ENCODE measurements at places on chromosomes 16 and 17. TPM values are rescaled to one million over a fixed set of nuclear protein-coding genes. Genes with fewer than 3 reads are reported as not detected.
A peak's percentile ranks its signal among the peaks of the same experiment; 100 is the strongest.

DNA sequence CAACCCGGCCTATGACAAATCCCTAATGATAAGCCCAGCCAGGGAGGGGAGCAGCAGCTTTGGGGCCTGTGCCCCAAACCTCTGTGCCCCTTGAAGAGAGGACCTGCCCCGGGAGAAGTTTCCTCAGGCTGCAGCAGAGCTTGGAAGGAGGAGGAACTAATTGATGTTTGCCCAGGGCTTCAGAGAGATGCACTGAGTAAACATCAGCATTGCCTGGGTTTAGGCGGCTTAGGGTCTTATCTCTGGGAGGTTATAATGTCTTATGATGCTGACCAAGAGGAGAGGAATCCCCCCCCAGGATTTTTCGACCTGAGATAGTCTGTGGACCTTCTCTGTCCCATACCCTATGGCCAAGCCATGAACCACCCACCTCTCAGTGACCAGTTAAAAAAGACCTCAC is 148.7 kb upstream of the SDK2 start:
- no peak for DNase-seq

GRCh38 chr16:81842564-81843242 is 63.6 kb downstream of the PLCG2 start:
- no peak for DNase-seq

GRCh38 chr16:56738221-56738620 is 8.3 kb downstream of the NUP93 start:
- no peak for DNase-seq

- DNase-seq = no peak
Measured at GRCh38 chr16:13621639-13622038, 298.3 kb upstream of the ERCC4 start.

DNA sequence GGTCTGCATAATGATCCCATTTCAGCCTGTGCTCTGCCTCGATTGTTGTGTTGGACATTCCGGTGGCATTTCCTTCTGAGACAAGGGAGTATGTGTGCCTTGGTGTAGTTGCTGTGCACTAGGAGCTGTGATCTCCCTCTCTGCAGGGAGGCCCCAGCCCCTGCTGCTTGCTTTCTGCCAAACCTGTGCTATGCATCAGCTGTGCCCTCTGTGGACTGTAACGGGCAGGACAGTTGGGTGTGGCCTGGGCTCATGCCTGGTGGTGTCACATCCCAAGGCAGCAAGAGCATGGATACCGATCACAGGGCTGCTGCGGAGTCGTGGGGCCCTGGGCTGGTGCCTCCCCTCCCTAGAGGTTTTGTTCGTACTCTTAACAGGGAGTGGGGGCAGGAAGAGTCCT is 3.8 kb upstream of the JPT2 start:
- DNase-seq = no peak

DNA sequence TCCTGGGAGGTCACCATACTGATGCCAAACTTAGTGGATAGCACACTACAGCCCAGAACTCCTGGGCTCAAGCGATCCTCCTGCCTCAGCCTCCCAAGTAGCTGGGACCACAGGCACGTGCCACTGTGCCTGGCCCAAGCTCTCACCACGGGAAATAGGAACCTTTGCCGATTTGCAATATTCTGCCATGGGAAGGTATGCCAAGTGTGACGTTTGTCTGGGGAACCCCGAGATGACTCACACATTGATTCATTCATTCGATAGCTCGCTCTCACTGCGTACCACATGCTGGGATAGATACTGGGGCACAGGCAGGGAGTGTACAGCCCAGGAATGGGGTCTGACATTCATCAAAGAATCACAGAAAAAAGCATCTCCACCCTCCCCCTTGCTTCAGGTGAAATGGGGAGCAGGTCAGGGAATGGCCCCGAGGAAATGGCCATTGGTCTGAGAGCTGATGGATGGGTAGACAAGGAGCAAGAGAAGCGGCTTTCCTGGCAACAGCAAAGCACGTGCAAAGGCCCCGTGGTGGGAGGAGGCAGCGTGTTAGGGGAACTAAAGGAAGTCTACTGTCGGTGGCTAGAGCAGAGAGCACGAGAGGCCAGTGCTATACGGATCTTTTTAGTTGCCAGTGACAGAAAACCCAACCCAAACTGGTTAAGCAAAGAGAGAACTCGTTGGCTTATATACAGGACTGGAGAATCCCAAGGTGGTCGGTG is 44.1 kb downstream of the DNAH17 start:
- peak; percentile 26 for DNase-seq

- DNase-seq = no peak
Measured at GRCh38 chr17:45996282-45996937, 2.6 kb upstream of the STH start.

GRCh38 chr17:68711858-68712257 is 110.7 kb upstream of the FAM20A start:
- DNase-seq = no peak

- no peak for DNase-seq
Measured at GRCh38 chr17:40063187-40063771, 514 bp downstream of the THRA start.

DNA sequence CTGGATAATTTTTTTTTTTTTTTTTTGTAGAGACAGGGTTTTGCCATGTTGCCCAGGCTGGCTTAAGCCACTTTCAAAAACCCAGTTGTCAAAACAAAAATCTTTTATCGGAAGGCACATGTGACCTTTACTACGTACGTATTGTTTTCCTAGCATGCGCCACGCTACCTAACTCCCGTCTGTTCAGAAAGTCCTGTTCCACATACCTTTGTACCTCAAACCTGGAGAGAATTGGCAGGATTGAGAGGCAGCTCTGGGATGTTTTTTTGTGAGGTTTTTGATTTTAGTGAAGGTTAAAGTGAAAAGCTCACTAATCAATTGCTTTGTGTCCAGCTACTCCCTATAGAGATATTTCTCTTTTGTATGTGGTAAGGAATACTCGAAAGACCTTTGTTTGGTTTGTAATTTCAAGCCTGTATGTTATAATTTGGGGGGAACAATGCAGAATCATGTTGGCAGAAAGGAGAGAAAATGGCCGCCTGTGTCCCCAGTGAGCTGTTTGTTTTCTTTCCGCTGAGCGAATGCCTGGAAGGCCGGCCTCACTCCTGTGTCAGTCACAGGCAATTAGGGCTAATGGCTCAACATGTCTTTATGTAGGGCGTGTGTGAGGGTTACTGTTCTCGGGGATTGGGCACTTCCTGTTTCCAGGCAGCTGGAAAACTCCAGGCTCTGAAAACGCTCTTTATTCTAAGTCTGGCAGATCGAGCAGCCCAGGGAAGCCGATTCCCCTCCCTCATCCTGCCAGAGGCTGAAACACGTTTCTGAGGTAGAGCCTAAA is 60.8 kb upstream of the CLEC18A start:
- DNase-seq = peak; percentile 5

DNA sequence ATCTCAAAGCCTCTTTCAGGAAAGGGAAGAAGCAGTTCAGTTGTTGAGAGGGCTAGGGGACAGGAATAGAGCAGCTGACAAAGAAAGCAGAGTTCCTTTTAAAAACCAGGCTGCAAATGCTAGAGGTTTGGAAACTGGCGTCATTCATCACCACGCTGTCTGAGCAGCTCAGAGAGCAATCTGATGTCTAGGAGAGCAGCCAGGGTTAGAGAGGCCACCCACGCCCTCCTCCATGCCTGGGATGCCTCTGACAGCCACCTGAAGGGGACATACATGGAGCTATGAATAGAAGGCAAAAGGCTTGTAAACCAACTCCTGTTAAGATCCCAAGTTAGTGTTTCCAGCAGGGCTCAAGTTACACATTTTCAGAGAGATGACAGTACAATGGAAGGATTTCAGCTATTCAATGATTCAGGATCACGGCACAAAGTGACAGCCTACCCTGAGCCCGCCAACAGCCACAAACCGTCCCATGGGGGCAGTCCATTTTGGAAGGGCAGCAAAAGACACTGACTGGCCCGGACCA is 12.4 kb downstream of the RAB5C start:
- no peak for DNase-seq

- DNase-seq = no peak
Measured at GRCh38 chr16:88856122-88856827, 472 bp downstream of the GALNS start.

GRCh38 chr17:62791235-62791734 is 16.8 kb downstream of the MARCHF10 start:
- no peak for DNase-seq

- no peak for DNase-seq
Measured at GRCh38 chr17:40072735-40073346, 10.1 kb downstream of the THRA start.

DNA sequence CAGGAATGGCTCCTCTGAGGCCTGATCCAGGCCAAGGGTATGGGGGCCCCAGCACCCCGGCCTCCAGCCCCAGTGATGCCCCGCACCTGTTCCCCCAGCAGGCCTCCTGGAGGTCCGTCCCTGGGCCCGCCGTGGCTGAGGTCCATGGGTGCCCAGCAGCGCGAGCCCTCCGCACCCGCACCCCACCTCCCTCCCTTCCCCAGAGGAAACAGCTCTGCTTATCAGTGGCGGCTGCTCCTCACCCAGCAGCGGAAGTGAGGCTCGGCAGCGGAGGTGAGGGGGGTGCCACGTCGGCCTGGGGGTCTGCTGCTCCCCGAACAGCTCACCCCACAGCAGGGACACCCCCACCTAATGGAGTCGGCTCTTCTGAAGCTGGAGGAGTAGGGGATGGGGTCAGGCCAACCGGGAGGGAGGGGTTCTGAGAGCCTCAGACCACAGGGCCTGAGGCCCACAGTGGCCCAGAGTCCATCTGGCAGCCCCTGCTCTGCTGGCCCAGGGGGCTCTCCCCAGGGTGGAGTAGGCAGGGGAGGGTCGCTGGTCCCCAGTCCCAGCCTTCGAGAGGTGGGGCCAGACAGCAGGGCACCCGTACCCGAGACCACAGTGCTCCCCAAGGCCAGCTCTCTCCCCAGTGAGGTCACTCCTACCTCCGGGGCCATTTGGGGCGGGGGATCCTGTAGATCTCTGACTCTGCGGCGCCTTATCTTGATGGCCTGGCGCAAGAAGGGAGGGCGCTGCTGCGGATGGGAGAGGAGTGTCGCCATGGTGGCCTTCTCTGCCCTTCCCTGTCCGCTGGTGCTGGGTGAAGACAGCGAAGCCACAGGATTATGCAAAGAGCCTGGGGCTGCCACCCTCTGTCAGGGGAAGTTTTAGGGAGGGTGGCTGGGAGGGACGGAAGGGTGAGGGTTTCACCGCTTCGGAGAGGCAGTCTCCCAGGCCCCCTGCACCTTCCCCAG is at the start of gene UNC13D:
UNC13D (minus strand) TSS at position 828 of the 953 bp plus-strand sequence; CDS start at position 761, 67 bp downstream.
- no peak for DNase-seq

DNA sequence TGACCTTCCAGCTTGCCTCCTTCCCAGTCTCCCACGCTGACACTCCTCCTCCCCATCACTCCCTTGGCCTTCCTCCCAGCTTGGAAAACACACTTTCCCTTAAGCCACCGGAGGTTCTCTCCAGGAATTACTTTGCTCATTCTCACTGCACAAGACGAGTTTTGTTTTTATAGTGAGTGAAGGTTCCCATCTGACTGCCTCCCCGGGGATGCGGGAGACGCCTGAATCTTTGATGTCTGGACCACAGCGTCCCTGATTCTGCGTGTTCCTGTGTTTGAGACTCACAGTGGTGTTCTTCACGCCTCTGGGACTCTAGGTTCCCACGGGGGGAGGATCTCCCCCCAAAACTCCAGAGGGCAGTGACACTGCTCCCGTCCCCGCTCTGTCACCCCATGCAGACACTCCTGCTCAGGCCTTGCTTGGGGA is 2.0 kb downstream of the DNAI2 start:
- no peak for DNase-seq

DNA sequence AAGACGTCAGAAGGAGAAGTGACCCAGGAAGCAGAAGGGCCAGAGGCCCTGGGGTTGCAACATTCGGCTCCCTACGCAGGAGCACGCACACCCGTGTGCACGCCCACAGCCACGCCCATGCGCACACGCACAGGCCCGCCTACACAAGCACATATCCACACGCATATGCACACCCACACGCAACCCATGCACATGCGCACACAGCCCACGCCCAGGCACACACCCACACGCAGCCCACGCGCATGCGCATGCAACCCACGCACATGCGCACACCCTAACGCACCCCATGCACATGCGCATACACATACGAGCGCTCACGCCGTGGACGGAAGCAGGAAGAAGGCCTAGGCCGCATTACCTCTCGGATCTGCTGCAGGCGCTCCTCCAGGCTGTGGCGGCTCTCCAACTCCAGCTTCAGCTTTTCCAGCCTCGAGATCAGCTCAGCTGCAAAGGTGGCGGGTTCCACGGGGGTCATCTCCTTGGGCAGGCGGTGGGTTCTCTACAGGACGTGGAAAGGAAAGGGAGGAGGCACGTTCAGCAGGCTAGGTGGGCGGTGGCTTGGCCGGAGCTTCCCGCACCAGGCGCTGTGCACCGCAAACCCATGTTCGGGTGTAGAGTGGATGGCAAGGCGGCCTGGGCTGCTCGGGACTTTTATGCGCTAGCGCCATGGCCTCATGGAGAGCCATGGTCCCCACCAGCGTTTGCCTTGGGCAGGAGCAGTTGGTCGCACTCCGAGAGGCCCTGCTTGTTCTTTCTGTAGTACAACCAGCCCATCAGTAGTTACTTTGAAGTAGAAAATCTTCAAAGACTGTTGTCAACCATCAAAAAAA is 23.4 kb downstream of the AXIN2 start:
- DNase-seq = no peak

GRCh38 chr16:84143081-84143480 is 1.9 kb downstream of the HSDL1 start:
- DNase-seq = no peak

DNA sequence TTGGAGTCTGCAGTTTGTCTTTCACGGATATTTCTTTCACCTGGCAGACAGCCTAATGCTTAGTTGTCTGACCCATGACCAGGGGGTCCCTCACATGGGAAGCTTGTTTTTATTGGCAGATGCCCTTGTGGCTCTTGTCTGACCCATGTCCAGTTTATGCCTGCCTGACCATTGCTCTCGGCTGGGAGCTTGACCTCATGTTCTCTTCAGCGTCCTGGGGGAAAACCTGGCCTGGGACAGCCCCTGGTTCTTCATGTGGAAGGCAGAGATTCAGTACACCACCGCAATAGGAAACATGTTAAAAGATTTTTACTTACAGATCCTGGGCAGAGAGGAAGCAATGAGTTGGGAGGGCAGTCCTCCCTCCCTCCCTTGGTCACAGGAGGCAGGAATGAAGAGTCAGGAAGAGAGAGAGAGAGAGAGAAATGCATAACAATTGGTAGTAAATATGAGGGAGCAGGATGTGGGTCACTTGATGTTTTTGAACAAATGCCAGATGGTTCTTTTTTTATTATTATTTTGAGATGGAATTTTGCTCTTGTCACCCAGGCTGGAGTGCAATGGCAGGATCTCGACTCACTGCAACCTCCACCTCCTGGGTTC is 302.7 kb upstream of the MYOCD start:
- no peak for DNase-seq

DNA sequence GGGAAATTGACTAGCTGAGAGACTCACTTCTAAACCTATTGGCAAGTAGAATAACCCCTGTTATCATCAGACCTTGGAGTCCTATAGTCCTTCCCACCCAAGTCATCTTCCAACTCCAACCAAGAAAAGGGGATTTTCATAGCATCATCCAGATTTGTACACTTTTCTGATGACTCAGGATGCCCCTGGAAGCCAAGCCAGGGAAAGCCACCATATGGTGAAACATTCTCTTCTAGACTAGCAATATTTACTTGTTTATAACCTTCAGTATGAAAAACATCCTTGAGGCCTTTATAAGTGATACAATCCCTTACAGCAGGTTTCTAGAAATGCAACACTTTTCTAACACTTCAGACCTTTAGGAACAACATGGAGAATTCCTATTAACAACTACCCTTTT is 618.8 kb upstream of the CDH11 start:
- no peak for DNase-seq

- no peak for DNase-seq
Measured at GRCh38 chr17:80154166-80154565, 7.2 kb upstream of the EIF4A3 start.

The KRT16 gene
- 0.63 TPM for total RNA-seq

The NATD1 gene
- total RNA-seq = 1.5 TPM

The TBC1D3H gene
- not detected for total RNA-seq

The C17orf100 gene
- total RNA-seq = 0.40 TPM

The PHF12 gene
- 11.6 TPM for total RNA-seq

The LRRC37B gene
- 10.4 TPM for total RNA-seq

The CHST6 gene
- total RNA-seq = 1.5 TPM

Data from pulmonary artery endothelial cell (primary cell).